ENCODE measurements at places on chromosomes 2 and 18.

GRCh38 chr2:186540941-186541340 lies 48.9 kb upstream of the ITGAV start:
- no peak overlapping the region for H3K27ac ChIP-seq
- no peak overlapping the region for H3K4me3 ChIP-seq
- no peak for DNase-seq
- no peaks in the 10 kb centered on the region for H3K27me3 ChIP-seq
- no peaks in the 10 kb centered on the region for H3K36me3 ChIP-seq

DNA sequence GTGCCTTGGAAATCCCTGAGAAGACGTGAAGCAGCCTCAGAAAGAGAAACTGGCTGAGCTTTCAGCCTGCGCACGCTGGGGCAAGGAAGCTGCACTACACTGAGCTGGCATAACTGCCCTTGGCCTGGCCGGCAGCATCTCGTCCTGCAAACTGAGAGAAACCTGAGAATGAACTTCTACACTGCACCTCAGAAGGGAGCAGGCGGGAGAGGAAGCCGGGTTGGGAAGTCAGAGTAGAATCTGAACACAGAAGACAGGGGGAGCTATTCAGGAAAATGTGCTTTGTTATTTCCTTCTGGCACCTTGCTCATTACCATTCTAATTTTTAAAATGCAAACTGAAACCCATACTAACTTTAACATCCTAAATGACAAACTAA lies 70.9 kb downstream of the ZEB2 start:
- no peaks in the 10 kb centered on the region for H3K36me3 ChIP-seq
- peak overlapping the region; percentile 16 for H3K4me3 ChIP-seq
- H3K27ac ChIP-seq, result peak overlapping the region; percentile 50

GRCh38 chr2:55840460-55840859 lies 83.1 kb downstream of the EFEMP1 start:
- DNase-seq, result no peak
- no peaks in the 10 kb centered on the region for H3K27me3 ChIP-seq
- no peak overlapping the region for H3K27ac ChIP-seq
- no peaks in the 10 kb centered on the region for H3K36me3 ChIP-seq
- peaks cover 4% of the 10 kb centered on the region for H3K4me1 ChIP-seq
- no peak overlapping the region for H3K4me3 ChIP-seq

- DNase-seq, result no peak
- no peaks in the 10 kb centered on the region for H3K27me3 ChIP-seq
- H3K36me3 ChIP-seq, result no peaks in the 10 kb centered on the region
- no peaks in the 10 kb centered on the region for H3K4me1 ChIP-seq
Observed at GRCh38 chr2:128392207-128392606, 73.5 kb upstream of the HS6ST1 start.

Data from transverse colon (tissue), 4 donors.